Activated CD4-positive, alpha-beta T cell treated with anti-CD3 and anti-CD28 coated beads, Interleukin-2, Interleukin-4, amounts not matched to agents 100 ng/mL and 50 ng/mL, durations not matched to agents 16 hours and 8 hours (primary cell): ENCODE measurements at places on chromosomes 2 and 18.

GRCh38 chr2:19857806-19858205 lies 44.0 kb downstream of the TTC32 start:
- no peak for DNase-seq

- no peak for DNase-seq
Measured at GRCh38 chr2:20434588-20435294, 12.1 kb upstream of the RHOB start.

DNA sequence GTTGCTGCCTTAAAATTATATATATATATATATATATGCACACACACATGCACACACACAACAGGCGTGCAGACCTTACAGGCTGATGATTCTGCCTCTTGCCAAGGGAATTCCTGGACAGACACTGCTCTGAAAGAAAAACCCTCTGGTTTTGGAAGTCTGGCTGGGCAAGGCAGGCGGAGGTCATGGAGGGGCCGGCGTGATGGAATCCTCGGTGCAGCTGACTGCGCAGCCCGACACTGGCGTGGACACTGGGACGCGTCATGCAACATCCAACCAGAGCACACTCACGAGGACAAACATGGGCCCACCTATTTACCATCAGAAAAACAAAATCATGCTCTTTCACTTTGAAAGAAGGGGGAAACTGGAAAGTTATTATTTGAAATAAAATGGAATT lies 235.3 kb downstream of the ZNF516 start:
- no peak for DNase-seq

DNA sequence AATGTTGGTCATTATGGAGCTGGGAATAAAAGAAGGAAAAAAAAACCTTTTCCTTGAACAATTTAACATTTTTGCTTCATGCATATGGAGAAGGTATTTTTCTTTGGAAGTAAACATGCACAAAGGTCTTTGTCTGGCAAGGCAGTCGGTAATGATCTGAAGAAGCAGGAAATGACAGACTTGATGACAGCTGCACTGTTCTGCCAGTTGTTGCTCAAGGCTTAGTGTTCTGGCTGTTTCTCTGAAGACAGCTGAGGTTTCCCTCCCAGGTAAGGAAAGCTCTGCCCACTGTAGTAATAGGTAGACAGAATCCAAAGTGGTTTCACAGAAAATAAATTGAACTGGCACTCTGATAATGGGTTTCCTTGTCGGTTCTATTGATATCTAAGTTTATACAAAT lies 308.4 kb upstream of the GCFC2 start:
- DNase-seq: no peak
